Cerebellar nuclear complex (tissue), 1 donor: ENCODE measurements at places on chromosomes 4 and X.

- no peak for DNase-seq
Measured at GRCh38 chr4:53693408-53693807, 102.1 kb upstream of the LNX1 start.

DNA sequence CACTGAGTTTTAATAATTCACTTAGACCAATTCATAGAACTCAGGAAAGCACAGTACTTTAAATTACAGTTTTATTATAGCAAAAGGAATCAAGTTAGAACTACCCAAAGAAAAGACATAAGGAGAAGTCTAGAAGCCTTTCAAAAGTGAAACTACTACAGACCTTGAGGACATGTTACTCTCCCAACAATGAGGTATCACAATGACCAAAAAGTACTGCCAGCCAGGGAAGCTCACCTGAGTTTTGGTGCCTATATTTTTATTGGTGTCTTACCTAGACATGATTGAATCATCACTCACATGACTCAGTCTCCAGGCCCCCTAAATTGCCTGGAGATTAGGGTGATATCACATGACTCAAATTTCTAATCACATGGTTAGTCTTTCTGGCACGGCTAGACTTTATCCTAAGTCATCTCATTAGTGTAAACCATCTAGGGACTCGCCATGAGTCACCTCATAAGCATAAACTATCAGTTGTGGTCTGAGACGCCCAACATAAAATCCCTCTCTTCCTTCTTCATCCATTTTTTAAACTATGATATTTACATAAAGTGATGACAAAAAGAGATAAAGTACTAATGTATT is 372.3 kb downstream of the TMA16 start:
- DNase-seq, result no peak

GRCh38 chr4:56086073-56086541 is 137.4 kb downstream of the CEP135 start:
- DNase-seq, result no peak

DNA sequence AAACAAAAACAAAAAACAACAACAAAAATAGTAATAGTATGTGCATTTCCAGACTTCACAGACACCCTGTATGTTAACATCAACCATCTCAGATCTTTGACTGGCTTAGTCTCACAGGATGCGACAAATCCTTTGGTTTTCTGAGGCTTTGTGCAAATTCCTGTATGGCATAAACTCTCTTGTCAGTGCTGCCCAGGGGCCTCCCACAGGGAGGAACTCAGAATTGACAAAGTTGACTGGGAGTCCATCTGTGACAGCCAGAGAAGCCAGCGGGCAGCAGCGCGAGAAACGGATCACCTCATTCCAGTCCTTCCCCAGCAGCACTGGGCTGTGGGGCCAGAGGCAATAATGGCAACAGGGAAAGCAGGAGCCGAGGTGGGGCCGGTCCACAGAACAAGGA is 19.1 kb upstream of the DDX3X start:
- no peak for DNase-seq

GRCh38 chr4:137754652-137755471 is 222.6 kb upstream of the PCDH18 start:
- no peak for DNase-seq

DNA sequence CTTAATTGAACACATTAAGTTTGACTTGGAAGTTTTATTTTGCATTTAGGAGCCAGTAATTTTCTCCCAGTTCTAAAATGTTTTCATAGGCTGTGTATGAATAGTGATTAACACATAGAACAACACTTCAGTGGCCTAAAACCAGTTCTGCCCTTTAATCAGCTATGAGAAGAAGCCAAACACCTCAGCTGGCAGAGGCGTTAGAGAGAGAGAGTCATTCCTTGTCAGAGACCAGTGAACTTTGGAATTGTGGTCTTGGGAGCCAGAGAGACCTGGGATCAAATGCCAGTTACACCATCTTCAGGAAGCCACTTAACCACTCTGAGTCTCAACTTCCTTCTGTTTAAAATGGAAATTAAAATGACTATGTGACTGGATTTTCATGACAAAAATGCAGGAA is 39.3 kb upstream of the PRPS2 start:
- DNase-seq, result no peak

DNA sequence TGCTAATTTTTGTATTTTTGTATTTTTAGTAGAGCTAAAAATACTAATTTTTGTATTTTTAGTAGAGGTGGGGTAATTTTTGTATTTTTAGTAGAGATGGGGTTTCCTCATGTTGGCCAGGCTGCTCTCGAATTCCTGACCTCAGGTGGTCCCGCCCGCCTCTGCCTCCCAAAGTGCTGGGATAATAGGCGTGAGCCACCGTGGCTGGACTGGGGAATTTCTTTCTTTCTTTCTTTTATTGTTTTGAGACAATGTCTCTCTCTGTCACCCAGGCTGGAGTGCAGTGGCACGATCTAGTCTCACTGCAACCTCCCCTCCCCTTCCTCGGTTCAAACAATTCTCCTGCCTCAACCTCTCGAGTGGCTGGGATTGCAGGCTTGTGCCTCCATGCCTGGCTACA is 83.0 kb downstream of the FAM193A start:
- DNase-seq, result no peak

DNA sequence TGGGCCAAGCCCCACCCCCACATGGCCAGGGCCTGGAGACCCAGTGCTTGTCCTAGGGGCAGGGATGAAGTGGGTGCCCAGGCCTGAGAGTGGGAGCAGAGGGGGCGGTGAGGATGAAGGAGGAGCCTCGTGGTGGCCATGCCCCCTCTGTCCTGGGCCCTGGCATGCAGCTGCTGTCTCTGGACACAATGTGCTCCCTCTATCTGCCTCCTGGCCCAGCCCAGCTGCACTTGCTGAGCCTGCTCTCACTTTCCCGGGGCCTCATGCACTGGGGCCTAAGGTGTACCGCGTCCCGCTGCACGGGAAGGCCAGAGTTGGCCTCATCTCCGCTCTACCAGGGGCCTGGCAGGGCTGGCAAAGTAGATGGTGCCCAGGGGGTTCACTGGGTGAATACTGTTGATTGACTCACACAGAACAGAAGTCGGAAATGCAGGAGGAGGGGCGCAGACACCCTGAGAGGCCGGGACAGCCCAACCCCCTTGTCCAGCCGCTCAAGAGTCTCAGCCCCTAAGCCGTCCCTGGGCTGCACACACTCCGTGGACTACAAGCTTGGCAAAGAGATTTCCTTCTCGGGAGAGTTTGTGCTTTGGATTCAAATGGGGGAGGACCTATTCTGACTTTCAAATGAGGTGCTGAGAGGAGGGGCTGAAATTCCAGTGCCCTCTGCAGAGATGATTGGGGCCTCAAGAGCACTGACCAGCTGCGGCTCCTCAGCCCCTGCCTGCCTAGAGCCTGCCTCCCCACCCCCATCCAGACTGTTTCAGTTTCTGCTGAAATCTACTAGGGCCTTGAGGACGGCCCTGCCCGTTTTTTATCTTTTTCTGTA is 112.4 kb downstream of the PSAPL1 start:
- DNase-seq, result no peak

DNA sequence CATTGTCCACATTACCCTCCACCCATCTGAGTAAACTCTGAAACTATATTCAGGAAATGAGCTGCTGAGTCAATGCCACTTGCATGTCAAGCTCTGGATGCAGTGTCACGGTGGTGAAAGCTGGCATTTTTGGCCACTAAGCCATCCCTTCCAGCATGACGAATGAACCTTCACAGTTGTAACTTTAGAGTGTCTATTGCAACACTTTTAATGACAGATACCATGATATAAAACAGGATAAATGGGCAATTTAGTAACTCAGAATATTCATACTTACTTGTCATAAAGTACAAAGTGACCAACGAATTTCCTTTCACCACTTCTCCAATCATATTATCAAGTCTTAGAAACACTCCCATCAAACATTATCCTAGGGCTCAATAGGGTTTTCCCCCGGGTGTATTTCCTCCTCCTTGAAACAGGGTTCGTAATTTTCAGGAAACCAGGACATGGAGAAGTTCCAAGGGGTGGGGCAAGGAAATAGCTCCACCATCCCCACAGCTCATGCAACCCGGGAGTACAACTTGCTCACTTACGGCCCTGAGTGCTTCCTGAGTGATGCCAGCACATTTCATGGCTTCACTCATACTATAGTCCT is 73.1 kb downstream of the MTHFD2L start:
- no peak for DNase-seq

- no peak for DNase-seq
Measured at GRCh38 chr4:77624213-77624612, 18.6 kb downstream of the CXCL13 start.

DNA sequence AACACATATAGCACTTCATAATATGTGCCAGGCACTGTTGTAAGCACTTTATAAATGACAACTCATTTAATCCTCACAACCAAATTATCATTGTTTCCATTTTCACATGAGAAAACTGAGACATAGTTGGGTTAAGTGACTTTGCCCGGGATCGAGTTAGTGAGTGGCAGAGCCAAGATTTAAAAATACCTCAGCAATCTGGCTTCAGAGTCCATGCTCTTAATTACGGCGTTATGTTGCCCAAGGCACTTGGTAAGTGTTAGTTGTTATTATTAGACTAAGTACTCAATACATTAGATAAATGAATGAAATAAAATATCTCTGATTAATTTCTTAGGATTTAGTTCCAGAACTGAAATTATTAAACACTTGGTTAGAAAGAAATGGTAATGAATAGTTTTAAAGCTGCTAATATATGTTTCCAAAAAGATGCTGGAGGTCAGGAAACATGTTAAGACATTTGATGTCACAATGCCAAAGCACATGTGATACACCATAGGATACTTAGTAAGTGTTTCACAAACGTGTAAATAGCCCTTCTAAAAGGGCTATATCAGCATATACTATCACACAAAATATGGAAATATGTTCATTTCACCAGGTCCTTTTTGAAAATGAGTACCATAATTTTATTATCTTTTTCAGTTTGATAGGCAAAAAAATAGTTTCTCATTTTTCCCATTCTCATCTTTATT is 301.9 kb downstream of the GPAT3 start:
- no peak for DNase-seq

- no peak for DNase-seq
Measured at GRCh38 chr4:92447255-92447905, 143.6 kb downstream of the GRID2 start.

- no peak for DNase-seq
Measured at GRCh38 chrX:56308726-56309125, 76.6 kb downstream of the KLF8 start.

- DNase-seq, result no peak
Measured at GRCh38 chr4:88630756-88631155, 38.5 kb downstream of the HERC3 start.

GRCh38 chr4:61149278-61149677 is 50.8 kb upstream of the ADGRL3 start:
- DNase-seq, result no peak

DNA sequence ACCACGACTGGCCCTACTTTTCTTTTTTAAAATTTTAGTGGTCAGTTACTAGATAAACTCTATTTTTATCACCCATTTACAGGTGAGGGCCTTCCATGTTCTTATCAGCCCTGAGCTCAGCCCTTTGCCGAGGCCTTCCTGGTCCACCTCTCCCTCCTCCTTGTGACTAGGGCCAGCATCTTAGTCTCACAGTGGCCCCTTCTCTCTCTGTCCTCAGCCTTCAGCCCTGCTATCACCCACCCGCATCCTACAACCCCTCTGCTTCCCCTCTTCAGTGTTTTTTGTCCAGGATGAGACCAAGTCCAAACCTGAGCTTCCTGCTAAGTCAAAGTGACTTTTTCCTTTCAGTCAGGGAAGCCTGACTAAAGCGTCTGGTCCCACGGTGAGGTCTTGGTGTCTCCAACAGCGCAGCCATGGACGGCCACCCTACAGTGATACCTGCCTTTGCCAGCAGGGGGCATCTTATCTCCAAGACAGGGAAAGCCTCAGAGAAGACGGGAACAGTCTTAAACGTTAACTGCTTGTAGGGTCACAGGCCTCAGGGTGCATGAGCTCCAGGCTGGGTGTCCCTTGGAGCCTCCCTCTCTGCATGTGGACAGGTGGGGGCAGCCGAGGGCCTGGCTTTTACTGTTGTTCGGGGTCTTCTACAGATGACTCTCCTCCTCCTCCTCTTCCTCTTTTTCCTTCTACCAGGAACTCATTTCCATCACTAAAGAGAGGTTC is 11.7 kb upstream of the GAGE10 start:
- DNase-seq, result no peak

DNA sequence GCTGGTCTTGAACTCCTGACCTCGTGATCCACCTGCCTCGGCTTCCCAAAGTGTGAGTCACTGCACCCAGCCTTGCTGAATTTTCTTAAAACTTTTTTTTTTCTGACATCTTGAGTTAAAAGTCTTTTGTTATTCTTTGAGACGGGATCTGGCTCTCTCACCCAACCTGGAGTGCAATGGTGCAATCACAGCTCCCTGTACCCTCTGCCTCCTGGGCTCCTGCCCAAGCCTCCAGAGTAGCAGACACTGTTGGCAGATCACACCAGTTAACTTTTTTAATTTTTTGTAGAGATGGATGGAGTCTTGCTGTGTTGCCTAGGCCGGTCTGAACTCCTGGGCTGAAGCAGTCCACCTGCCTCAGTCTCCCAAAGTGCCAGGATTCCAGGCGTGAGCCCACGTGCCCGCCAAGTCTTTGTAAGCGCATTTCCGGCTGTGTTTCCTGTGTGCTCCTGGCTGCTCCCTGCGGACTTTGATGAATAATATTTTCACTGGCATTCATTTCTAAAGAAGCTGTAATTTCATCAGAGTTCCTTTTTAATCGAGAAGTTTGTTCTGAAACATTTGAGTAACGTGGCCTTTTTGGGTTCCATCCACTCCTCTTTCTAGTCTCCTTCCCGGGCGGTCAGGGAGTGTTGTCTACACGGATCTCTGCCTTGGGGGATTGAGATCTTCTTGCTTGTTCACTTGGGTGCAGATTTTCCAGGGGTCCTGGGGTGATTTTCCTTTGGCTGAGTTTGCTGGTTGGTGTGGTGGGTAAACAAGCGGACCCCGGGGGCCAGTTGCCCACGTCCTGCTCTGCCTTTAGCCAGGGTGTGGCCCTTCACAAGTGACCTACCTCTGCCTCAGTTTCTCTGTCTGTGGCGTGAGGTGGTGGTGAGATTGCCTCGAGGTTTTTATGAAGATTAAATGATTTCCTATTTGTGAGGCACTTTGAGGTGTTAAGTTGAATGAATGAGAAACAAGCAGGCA is 44.4 kb downstream of the PCGF3 start:
- no peak for DNase-seq

- no peak for DNase-seq
Measured at GRCh38 chr4:5066101-5066500, 14.8 kb downstream of the STK32B start.

GRCh38 chr4:112895811-112896608 is 153.4 kb upstream of the ANK2 start:
- DNase-seq, result no peak

GRCh38 chr4:47074816-47075215 is 43.4 kb downstream of the GABRB1 start:
- DNase-seq, result no peak

- DNase-seq, result no peak
Measured at GRCh38 chrX:37905436-37906147, 58.2 kb upstream of the DYNLT3 start.

DNA sequence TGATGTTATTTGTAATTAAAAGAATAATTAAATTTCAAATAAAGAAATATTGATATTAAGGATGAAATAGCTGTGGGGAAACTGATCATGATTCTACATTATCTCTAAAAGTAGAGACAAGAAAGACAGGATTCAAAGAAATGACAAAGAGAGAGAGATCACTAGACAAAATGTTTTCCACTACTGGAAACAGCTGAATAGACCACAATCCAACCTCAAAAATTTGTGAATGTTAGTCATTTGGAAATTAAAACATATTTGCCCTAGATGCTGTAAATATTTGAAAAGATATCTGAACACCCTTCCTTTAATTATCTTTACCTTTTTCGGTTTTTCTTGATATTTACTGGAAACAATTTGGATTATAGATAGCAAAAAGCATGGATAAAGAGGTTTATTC is 414.9 kb downstream of the CENPC start:
- DNase-seq, result no peak

- no peak for DNase-seq
Measured at GRCh38 chr4:48854982-48855381, 24.1 kb downstream of the OCIAD1 start.
